Sigmoid colon (tissue), 7 donors: ENCODE measurements at places on chromosomes 16 and 17. TPM values are rescaled to one million over a fixed set of nuclear protein-coding genes. Genes with fewer than 3 reads are reported as not detected.

GRCh38 chr16:50402298-50402895 is 33.6 kb upstream of the BRD7 start:
- DNase-seq, result no peak

The AANAT gene
- not detected for total RNA-seq

The VAT1L gene
- 5.3 TPM for total RNA-seq

- DNase-seq, result no peak
Measured at GRCh38 chr16:71754652-71755051, 30.2 kb upstream of the PHLPP2 start.

DNA sequence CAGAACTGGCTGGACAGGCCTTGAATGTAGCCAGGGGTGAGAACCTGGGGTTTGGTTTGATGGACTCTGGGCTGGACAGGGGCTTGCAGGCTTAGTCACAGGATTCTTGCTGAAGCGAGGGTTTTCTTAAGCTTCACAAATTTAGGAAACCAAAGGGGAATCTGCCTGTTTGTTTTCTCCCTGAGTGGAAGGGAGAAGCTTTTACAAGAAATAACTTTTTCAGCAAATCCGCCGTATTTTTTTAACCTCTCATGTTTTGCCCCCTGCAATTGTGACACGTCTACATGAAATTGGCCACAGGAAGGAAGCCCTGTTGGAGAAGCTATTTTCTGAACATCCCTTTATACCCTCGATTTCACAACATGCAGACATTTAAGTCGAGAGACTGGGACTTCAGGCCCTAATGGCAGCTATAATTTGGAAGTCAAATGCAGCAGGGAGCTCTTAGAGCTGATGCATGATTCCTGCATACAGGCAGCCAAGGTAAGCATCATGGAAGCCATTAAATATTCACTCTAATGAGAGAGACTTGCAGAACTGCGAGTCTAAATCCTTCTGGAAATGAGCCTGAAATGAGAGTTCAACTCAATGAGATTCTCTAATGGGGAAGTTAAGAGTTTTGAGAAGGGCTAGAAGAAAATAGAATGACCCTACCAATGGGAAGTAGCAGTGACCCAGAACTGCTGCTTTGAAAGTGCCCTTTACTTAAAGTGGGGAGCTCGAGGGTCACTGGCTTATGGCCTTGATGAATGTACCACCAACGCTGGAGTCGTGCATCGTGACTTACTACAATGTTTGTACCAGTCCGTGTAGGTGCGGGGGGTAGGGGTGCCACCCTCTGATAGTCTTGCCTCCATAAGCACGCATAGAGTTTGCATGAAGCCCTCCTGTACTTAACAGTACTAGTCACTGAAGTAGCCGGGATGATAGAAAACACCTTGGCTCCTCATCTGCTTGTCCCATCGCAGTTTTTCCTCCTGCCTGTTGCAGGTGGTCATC is 45.1 kb upstream of the IRF8 start:
- peak; percentile 54 for DNase-seq

- DNase-seq, result no peak
Measured at GRCh38 chr17:30369995-30370394, 8.7 kb upstream of the CPD start.

DNA sequence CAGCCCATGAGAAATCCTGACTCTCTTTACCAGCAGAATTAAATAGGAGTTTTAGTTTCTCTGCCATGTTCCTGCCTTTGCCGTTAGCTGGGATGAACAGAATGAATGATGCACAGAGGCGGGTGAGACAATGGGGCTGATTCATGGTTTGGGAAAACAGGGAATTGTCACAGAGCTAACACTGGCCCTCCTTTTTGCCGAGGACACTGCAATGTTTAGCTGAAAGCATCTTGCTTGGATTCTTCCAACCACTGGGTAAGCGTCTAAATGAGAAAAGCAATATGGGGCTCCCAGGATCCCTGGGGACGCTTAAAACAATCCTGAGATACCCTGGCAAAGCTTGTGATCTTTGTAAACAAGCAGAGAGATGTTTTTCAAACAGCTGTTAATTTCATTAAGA is 12.8 kb upstream of the PAFAH1B1 start:
- DNase-seq, result no peak

The TMC5 gene
- total RNA-seq, result not detected

DNA sequence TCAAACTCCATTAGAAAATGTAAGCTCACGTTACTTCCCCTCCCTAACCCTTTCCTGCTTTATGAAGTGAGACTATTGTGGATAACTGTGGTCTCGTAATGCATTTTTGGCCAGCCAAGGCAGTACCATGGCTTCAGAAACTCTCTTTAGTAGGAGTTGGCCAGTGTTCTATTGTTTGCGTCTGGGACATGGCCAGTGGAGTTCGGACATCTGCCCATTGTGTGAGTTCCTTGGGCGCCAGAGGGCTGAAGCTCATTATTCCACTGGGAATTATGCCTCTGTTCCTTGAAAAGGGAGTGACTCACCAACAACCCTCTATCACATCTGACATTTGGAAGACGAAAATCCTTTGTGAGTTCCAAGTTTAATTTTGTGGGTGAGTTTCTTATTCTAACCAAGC is 319.5 kb upstream of the SOX9 start:
- no peak for DNase-seq

DNA sequence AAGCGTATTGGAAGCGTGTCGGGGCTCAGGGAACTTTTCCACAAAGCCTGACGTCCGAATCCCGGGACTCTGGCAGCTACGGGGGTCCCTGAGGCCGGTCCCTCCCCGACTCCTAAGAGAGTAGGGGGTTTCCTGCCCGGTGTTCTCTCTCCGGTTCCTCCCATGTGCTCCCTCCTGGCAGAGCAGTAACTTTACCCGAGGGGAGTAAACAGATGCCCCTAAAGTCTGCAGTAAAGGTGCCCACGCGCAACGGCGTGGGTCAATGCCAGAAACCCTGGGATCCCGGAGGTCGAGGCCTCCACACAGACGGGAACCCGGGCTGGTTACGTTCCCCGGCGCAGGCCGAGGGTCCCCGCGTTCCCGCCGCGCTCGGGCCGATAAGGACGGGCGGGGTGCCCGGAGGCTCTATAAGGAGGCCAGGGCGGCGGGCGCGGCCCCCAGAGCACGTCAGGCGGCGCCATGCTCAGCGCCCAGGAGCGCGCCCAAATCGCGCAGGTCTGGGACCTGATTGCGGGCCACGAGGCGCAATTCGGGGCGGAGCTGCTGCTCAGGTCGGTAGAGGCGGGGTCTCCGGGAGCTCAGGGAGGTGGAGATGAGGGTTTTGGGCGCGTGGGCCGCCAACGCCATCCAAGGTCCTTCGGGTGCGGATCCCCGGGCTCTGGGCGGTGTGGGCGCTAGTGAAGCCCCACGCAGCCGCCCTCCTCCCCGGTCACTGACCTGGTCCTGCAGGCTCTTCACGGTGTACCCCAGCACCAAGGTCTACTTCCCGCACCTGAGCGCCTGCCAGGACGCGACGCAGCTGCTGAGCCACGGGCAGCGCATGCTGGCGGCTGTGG is at the start of gene HBM:
TSS of gene HBM (plus strand) at position 440 of the 836 bp plus-strand sequence. CDS start at position 460, 20 bp downstream.
- no peak for DNase-seq

GRCh38 chr16:9761870-9762269 is 420.4 kb downstream of the GRIN2A start:
- no peak for DNase-seq

DNA sequence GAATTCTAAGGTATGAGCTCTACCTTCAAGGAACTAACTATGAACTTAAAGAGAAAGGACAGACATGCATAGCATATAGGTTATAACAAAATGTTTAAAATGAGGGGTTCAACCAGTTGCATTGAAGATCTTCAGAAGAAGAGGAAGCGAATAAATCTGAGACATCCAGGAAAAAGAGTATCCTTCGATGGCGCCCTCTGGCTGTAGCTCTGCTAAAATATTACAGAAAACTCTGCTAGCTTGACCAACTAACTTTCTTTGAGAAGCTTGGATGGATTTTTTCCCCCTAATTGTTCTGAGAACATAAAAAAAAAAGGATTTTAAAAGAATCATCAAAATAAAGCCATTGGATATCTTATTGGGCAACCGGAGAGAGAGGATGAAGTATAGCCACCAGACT is 659.9 kb upstream of the SOX9 start:
- DNase-seq, result no peak

DNA sequence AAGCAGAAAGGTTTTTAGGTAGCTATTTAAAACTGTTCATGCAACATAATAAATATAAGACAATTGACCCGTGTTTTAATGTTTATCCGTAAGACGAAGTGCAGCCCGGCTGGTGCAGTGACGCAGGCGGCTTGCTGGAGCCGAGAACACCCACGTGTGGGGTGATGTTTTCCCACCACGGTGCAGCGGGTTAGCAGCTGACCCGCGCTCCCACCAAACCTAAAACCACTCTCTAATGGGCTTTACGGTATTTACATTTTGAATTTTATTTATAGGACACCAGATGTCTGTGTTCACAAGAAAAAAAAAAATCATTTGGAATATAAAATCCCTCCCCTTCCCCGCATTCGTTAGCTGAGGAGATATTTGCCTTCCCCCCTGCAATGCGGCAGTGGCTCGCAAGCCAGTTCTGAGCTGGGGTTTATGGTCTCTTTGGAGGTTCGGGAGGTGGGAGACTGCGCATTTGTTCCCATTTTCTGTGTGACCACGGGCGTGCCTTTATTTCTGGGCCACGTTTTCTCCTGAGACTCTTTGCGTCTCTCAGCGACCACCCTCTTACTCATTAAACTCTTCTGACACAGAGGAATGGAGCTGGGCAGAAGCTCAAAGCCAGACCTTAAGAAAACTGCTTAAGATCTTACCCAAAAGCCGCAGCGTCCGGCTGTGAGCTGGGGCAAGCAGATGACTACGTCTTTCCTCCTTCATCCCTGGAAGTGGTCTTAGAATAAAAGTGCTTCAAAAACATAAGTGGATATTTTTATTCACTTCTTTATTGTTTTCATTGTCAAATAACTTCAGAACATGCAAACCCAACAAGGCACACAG is 301.1 kb downstream of the IRF8 start:
- peak; percentile 96 for DNase-seq

GRCh38 chr17:43891851-43892646 is 15.3 kb downstream of the MPP2 start:
- no peak for DNase-seq

GRCh38 chr17:40122136-40122998 is 596 bp downstream of the MSL1 start:
- peak; percentile 85 for DNase-seq

The CD19 gene
- total RNA-seq, result not detected

GRCh38 chr17:47704736-47705135 is 10.8 kb downstream of the TBKBP1 start:
- DNase-seq, result no peak

The CACNG4 gene
- 0.41 TPM for total RNA-seq
